H1 (cell line): ENCODE measurements at places on chromosomes 5 and 9. TPM values are rescaled to one million over a fixed set of nuclear protein-coding genes. Genes with fewer than 3 reads are reported as not detected.

GRCh38 chr9:95140821-95141220 is 176.7 kb downstream of the FANCC start:
- no peak for DNase-seq

The SPIN1 gene
- 38.3 and 69.9 TPM in 2 replicates for polyA plus RNA-seq

GRCh38 chr5:135100431-135100830 is 66.4 kb upstream of the PITX1 start:
- no peak for DNase-seq

- DNase-seq = no peak
These were observed 1290.6 kb upstream of the CDH6 start for GRCh38 chr5:29902859-29903258.

- no peak for DNase-seq
These were observed 141.6 kb downstream of the GHR start for GRCh38 chr5:42564689-42565356.

DNA sequence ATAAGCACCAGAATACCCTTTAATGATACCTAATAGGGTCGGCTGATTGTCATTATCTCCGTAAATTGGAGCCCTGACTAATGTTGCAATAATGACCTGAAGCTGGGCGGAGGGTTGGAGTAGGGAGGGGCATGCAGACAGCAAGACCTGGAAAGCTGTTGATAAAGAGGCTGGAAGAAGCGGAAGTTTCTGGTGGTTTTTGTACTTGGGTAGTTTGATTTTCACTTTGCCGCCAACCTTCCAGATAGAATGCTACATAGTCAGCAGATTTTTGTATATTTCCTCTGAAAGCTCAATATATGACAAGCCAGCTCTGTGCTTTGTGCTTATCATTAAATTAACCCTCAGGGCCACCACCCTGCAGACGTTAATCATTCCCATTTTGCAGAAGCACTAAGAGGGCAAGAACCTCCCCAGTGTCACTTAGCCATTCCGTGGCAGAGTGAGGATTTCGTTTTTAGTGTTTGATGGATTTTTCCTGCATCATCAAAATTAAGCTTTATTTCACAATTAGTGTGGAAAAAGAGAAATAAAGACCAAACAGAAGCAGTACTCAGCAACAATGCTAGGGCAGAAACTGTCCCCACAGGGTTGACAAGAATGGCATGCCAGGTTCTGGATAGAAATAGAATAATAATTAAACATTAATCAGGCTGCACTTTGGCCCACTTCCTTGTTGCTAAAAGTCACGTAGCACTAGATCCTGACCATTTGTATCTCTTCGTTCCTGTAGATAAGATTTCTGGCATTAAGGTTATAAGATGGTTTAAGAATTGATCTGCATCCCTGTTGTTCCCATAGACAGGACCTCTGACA is 34.7 kb downstream of the DIRAS2 start:
- DNase-seq = no peak

GRCh38 chr5:171562822-171563221 is 143.4 kb downstream of the FGF18 start:
- DNase-seq = no peak

DNA sequence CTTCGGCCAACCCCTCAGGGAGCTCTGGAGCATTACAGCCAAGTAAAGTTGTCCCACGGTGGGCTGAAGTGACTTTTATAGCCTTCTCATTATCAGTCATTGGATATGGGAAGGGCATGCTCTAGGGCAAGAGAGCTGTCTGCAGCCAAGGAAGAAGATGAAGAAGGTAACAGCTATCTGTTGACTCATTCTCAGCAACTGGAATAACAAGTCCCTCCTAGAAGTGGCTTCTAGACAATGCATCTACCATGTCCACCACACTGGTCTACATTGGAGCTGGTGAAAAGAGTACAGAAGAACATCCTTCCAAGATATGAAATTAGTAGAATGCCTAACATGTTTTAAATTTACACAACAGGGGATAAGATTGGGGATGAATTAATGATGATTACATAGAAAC is 524.2 kb downstream of the ACTL7B start:
- no peak for DNase-seq

- DNase-seq = no peak
These were observed 222.9 kb upstream of the RIOK2 start for GRCh38 chr5:97405941-97406340.

- DNase-seq = no peak
These were observed 3.8 kb downstream of the PRRX2 start for GRCh38 chr9:129669141-129669718.

DNA sequence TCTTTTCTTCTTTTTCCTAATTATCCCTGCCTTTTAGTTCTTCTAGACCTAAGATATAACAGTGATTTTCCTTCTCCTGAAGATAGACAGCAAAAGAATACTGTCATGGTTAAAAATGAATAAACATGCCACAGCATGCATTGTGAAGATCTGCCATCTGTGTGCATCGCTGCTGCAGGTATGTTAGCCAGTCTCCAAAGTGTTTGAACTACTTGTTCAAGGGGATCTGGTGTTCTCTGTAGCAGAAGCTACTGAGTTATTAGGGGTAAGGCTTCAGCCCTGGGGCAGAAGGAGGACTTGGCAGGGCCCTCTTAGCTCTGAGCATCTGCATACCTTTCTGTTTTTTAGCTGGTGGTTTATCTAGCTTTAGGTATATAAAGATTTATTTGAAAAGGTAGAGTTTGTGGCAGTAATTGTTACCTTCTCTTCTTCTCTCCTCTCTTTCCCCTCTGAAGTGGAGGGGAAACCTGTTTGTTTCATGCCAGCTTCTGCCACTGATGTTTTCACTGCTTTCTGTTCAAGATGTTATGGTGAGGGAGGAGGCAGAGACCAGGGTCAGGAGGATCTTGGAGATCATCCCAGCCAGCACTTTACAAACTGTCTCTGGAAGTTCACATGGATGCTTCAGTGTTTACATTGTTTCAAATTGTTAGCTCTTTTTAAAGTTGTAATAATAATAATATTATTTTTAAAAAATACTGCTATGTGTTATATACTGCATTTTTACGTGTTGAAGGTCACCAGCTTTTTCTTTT is 25.2 kb downstream of the GALNT10 start:
- no peak for DNase-seq

The HARS1 gene
- 26.1 and 27.8 TPM in 2 replicates for polyA plus RNA-seq

The PLAC8L1 gene
- 0.42 and 0.99 TPM in 2 replicates for polyA plus RNA-seq

- DNase-seq = no peak
These were observed 165.0 kb downstream of the FBXL17 start for GRCh38 chr5:108216890-108217289.

- DNase-seq = no peak
These were observed 21.1 kb upstream of the LAMC3 start for GRCh38 chr9:130987738-130988399.

GRCh38 chr9:104494808-104495207 is 9.3 kb upstream of the OR13F1 start:
- no peak for DNase-seq

- no peak for DNase-seq
These were observed 284.4 kb downstream of the PIK3R1 start for GRCh38 chr5:68499987-68500386.

- DNase-seq = no peak
These were observed 324.3 kb upstream of the RORB start for GRCh38 chr9:74172874-74173273.

DNA sequence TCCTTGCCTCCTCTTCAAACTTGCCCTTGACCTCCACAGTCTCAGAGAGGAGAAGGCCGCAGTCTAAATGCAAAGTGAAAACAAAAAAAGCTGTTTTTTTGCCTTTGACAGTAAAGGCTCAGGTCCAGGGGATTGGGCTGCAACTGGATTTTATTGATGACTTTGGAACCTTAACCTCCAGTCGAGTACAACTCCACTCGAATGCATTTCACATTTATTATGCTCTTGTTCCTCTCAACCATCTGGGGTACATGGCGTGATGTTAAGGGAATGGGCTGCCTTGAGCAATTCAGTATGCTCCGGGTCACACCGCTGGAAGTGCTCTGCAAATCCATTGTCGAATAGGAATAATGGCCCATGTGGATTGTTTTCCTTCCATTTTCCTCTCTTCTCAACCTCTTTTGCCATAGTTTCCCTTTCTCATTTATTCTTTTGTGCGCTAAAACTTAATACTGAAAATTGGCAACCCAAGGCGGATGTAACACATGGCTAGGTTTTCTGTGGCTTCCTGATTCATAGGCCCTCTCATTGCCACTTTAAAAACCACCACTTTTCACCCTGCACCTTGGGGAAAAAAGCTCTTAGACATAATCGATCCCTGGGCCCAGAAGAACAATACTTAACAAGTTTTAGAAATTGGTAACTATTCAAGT is 34.3 kb downstream of the ITK start:
- no peak for DNase-seq

- no peak for DNase-seq
These were observed 555.3 kb upstream of the ZNF462 start for GRCh38 chr9:106307670-106308069.

The PRDM9 gene
- not detected in 2 replicates for polyA plus RNA-seq

DNA sequence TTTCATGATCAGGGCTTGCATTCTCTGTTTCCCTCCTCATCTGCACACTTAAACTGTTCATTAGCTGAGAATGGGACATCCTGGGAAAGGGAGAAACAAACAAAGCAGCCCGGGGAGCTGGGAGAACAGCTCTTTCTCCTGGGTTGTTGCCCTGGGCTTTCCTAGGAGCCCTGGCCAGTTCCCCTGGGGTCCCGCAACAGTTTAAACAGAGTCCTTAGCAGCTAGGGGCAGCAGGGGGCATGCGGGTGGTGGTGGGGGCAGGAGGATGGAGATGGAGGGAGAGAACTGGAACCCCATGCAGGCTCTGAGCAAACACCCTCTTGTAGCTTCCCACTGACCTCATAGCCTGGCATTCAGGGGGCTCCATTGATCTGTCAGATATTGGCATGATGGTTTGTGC is 209.1 kb upstream of the TBCA start:
- no peak for DNase-seq
